ENCODE measurements at places on chromosomes 4 and X. TPM values are rescaled to one million over a fixed set of nuclear protein-coding genes. Genes with fewer than 3 reads are reported as not detected.

The EMCN gene
- not detected for total RNA-seq

The MAGED4 gene
- not detected for total RNA-seq

The CTAG2 gene
- not detected for total RNA-seq

The FDCSP gene
- not detected for total RNA-seq

The ZMAT1 gene
- total RNA-seq, result 0.12 TPM

DNA sequence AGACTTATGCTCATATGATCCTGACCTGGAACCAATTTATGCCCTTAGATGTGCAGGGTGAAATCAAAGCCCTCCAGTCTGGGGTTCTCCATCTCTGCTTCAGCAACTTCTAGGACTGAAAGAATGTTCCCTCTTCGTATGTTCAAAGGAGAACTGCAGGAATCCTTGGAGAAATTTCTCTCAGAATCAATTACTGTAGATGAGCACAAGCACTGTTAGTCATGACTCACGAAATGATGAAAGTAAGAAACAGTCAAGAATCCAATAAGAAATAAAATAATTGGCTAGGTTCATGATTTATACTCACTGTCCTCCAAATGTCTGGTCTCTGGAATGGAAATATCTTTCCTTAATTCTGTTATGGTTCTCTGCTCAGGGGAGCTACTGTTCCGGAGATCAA lies 348.2 kb downstream of the PDGFC start:
- no peak for DNase-seq

GRCh38 chr4:175560604-175561003 lies 251.5 kb downstream of the GPM6A start:
- DNase-seq, result no peak

DNA sequence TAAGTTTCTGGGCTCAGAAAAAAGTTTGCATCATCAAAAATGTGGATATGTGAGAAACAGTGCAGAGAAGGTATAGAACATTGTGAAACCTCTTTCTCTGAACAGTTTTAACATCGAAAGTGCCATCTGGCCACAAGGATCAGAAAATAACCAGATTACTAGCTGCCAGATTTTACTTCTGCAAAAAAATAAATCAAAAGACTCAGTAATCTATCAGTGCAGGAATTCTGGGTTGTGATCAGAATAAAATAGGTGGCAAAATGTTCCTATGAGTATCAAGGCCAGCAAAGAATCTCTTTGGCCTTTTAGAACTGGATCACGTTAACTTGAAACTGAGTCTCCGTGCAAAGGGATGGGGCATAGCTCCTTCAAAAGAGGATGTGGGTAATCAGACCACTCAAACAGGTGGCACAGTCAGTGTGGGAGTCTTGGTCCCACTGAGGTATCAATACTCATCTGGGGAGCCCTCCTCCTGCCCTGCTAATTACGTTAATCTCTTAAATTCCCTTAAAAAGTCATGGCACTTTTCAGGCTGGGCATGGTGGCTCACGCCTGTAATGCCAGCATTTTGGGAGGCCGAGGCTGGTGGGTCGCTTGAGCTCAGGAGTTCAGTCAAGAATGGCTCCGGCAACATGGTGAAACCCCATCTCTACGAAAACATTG lies 26.7 kb upstream of the RBM47 start:
- DNase-seq, result no peak

GRCh38 chr4:140931911-140932310 lies 175.7 kb upstream of the TBC1D9 start:
- DNase-seq, result no peak

- DNase-seq, result no peak
Observed at GRCh38 chr4:128279624-128280225, 7.9 kb downstream of the PGRMC2 start.

GRCh38 chr4:122776916-122777315 lies 44.4 kb downstream of the BBS12 start:
- no peak for DNase-seq

DNA sequence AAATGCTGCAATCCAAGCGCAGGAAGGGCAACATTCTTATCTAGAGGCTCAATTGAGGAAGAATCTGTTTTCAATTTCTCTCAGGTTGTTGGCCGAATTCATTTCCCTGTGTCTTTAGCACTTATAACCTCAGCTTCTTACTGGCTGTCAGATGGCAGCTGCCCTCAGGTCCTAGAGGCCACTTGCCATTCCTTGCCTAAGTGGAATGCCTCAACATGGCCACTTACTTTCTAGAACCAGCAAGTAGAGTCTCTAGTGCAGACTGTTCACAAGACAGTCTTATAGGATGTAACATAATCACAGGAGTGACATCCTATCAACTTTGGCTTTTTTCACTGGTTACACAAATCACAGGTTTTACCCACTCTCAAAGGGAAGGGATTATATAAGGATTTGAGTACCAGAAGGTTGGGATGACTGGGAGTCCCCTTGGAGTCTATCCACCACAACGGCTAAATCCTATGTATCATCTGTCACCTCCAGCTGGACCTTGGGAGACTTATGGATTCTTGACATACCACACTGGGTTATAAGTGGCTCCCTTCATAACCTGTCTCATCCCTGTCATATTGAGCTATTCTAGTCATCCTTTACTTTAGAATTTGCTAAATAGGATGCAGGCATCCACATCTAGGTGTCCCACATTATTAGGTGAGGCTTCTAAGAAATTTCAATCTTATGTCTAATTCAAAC lies 297.9 kb upstream of the CTSO start:
- no peak for DNase-seq

GRCh38 chr4:80221161-80221560 lies 23.9 kb downstream of the PRDM8 start:
- DNase-seq, result no peak

GRCh38 chr4:185020863-185021761 lies 2.8 kb downstream of the HELT start:
- DNase-seq, result no peak
